ENCODE measurements at places on chromosomes 2 and 18.

DNA sequence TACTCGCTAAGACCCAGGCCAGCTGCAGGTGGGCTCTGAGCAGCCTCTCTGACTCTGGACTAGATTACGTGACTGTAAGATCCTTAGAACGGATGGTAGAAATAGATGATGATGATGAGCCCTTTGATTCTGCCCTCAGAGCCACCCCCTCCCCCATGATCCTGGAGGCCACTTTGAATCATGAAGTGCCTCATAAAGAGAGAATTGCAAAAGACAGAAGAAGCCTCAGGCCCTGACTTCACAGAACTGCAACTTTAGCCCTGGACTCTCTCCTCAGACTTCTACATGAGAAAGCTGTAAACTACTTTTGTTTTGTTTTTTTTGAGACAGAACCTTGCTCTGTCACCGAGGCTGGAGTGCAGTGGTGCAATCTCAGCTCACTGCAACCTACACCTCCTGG is 15.4 kb upstream of the TET3 start:
- no peak for DNase-seq

GRCh38 chr2:85901155-85901554 is 12.4 kb upstream of the ST3GAL5 start:
- no peak for DNase-seq

GRCh38 chr2:177740700-177741099 is 331.9 kb downstream of the PDE11A start:
- DNase-seq = no peak

DNA sequence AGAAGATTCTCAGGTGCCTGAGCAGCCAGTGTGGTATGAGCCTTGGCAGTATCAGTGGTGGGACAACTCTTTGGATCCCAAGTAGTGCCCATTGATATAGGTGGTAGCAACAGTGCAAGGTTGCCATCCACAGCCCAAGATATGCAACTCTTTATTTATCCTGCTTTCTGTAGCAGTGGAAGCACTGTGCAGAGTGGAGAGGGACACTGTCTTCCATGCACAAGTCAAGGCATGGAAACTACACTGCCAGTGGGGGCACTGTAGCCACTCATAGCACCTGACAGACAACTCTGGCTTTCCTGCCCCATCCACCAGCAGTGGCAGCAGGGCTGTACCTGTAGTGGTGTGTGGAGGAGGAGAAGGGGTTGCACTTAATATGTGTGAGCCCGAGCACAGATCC is 409.6 kb upstream of the TMEFF2 start:
- DNase-seq = no peak

- DNase-seq = no peak
Observed at GRCh38 chr2:40611196-40611595, 159.3 kb upstream of the SLC8A1 start.

- no peak for DNase-seq
Observed at GRCh38 chr2:65782186-65782585, 349.8 kb upstream of the SPRED2 start.

- DNase-seq = no peak
Observed at GRCh38 chr18:74521068-74521725, 13.1 kb upstream of the CNDP1 start.

DNA sequence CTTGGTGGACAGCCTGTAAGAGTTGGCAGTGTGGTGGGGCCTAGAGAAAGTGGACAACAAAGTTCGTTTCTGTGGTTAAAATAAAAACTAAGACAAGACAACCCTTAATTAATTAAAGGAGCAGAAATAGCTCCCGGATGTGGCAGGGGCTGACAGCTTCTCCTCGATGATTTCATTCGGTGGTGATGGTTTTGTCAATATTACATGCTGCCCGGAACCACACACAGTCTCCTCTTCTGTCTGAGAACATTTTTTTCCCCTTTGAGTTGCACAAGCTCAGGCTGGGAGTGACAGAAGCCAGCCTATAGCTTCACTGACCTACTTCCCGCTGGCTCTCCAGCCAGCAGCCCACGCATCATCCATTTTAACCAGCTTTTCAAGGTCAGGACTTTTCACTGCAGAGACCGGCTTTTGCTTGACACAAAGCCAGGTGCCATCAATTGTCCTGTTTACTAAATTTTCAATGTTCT is 378.8 kb downstream of the SLC4A3 start:
- no peak for DNase-seq

GRCh38 chr2:10012963-10013461 is 30.3 kb upstream of the KLF11 start:
- no peak for DNase-seq

DNA sequence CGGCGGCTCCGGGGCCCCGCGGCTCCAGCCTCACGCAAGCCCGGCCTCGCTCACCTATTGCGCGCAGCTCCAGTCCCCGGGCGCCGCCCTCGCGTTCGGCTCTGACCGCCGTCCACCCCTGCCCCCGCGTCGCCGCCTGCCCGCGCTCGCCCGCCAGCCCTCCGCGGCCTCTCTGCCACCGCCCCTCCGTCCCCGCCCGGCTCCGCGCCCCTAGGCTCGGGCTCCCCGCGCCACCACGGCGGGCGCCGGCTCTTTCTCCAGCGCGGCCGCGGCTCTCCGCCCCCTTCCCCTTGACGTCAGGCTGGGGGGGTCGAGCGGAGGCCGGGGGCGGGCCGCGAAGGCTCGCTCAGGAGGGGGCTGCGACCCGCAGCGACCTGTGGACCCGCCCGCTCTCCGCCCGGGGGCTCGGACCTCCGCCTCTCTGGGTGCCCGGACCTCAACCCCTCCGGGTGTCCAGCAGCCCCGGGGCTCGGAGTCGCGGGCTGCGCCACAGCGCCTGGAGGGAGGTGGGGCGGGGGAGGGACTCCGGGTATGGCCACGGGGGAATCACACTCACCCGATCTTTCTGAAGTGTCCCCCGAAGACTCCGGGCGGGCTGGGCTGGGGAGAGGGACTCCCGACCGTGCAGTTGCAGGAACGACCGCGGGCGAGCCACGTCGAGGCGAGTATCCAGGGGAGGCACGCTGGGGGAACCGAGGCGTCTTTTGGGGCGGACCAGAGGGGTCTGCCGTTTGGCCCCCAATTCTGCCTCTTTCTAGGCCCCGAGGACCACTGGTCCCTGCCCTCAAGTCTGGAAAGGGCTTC is at the start of gene SEMA4C:
TSS of gene SEMA4C (minus strand) at position 259 of the 804 bp plus-strand sequence. CDS start 2,194 bp downstream, outside the sequence.
- no peak for DNase-seq

DNA sequence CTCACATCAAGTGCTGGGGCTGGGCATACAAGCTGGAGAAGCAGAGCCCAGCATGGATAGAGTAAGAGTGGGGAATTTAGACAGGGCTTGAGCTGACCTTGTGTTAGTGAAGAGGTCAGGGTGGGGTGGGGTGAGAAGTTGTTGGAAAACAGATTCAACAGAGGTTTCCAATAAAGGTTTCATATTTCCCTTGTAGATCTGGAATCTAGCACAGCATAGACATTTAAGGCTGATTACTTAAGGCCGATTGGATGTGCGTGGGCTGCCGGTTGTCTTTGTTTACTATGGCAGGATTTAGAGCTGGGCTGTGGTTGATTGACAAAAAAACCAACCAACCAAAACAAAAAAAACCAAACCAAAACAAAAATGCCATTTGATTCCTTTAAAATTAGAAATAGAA is 114.9 kb upstream of the SEC11C start:
- DNase-seq = no peak

- DNase-seq = no peak
Observed at GRCh38 chr2:216850665-216851322, 9.1 kb downstream of the TNP1 start.

DNA sequence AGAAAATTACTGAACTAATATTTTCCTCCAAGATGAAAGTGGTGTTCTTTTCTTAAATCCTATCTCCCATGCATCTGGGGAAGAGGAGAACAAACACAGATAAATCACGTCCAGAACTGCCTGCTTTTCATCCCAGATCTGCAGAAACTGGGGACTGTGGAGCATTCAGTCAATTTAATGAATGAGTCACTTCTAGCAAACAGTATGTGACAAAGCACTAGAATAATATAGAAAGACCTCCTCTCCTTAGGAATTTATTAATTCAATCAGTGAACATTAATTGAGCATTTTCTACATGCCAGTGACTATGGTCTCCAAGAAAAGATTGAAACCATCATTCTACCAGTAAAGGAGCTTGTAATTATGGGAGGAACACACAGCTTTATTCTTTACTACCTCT is 693.4 kb upstream of the ID2 start:
- DNase-seq = no peak

- DNase-seq = no peak
Observed at GRCh38 chr2:20664431-20665242, 2.3 kb upstream of the GDF7 start.

DNA sequence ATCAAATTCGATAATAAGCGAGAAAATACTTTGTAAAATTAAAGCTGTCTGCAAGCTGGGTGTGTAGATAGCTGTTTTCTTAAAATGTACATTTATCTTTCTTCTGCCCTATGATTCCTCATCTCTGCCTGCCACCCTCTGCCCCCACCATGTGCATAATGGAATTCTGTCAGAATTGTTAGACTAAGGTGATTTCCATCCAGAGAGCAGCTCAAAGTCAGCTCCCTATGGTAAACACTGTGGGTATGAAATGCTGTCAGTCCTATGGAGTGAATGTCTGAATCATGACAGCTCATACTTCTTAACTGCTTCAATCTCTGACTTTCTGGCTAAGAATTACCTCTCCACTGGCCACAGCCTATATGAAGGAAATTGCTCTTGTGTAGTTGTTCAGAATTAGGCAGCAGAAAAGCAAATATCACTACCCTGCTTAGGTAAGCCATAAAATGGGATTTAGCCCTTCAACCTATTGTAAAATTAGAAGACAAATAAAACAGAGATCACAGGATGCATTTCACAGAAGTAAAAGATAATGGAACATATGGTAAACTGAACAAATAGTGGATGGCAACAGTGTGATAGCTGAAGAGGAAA is 137.7 kb downstream of the CD8B2 start:
- DNase-seq = no peak

- DNase-seq = no peak
Observed at GRCh38 chr2:173058097-173058496, 17.5 kb upstream of the MAP3K20 start.

Data from activated CD8-positive, alpha-beta memory T cell treated with anti-CD3 and anti-CD28 coated beads for 4 hours (primary cell).